Activated CD4-positive, alpha-beta T cell treated with anti-CD3 and anti-CD28 coated beads, Interleukin-2, amount 10 ng/mL, durations not matched to agents 7 days and 5 days (primary cell): ENCODE measurements at places on chromosomes 6 and 20. TPM values are rescaled to one million over a fixed set of nuclear protein-coding genes. Genes with fewer than 3 reads are reported as not detected.

Gene SRSF12
- total RNA-seq, result not detected

Gene PDYN
- total RNA-seq, result not detected

DNA sequence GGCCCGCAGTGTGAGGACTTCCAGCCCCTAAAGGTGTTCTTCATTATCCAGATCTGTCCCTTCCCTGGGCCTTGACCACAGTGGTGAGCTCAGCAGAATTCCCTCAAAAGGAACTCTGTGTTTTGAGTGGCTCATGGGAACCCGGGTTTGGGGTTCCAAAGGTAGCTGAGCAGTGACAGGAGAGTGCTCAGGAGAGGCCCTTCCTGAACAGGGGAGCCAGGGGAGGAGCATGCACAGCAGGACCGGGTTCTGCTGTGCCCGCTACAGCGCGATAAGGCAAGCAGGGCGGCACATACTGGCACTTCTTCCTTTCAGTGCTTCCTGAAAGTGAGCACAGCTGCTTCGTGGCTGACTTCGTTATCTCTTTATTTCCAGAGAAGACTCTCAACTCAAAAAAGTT is 88.3 kb downstream of the SSR1 start:
- no peak for DNase-seq

GRCh38 chr20:44231713-44232468 is 15.2 kb upstream of the GDAP1L1 start:
- DNase-seq, result no peak

- DNase-seq, result no peak
Observed at GRCh38 chr6:30578051-30578450, 6.8 kb downstream of the ABCF1 start.

DNA sequence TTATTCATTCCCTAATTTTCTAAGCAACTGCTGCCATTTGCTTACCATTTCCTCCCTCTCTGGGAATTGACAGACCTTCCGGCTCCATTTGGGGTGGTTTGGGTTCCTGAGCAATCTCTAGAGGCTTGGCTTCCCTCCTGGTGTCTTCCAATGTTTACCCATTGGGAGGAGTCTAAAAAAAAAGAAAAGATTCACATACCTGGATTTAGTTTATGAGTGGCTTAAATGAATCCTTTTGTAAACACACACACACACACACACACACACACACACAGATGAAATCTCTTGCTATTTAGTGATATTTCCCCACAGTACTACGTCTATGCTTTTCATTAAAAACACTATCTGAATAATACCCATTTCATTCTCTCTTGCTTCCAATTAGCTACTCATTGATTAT is 48.3 kb upstream of the TRAF3IP2 start:
- no peak for DNase-seq

GRCh38 chr6:17086469-17086868 is 15.4 kb upstream of the STMND1 start:
- DNase-seq, result peak; percentile 19
